ENCODE measurements at places on chromosomes 16 and 17.

GRCh38 chr16:10760858-10761257 lies 17.2 kb downstream of the NUBP1 start:
- no peak for DNase-seq

DNA sequence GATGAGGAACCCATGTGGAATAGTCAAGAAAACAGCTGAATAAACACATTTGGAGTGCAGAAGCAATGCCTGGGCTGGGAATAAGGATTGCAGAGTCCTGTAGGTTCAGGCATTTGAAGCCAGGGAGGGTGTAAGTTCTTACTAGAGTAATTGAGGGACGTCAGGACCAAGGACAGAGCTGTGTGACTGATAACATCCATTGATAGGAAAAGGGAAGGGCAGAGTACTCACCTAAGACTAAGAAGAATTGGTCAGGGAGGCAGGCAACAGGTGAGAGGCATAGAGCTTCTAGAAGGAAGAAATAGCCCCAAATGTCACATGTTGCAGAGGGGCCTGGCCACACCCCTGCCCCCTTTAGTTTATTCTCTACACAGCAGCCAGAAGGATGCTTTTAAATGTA lies 79.8 kb upstream of the TMEM132E start:
- DNase-seq = no peak

DNA sequence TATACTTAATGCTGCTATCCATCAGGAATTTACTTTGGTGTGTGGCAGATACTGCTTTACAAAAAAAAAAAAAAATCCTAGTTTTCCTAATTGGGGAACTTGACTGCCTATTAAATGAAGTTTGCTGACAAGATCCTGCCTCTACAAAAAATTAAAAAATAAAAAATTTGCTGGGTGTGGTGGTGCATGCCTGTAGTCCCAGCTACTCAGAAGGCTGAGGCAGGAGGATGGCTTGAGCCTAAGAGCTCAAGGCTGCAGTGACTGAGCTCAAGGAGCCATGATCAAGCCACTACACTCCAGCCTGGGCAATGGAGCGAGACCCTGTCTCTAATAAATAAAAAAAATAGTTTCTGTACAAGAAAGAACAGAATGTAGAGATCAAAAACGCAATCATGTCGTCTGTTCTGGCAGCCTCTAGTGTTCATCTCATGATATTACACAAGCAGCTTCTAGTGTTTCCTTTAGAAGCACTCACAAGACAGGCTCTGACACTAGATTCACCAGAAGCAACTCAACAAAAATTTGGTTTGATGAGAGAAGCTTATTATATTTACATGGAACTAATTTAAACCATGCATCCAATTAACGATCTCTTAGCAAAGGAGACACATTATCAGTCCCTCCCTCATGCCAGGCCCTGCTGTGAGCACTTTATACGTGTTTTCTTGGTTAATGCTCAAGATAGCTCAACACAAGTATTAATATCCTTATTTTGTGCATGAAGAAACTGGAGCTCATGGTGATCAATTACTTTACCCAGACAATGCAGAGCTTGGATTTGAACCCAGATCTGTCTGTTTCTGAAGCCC lies 6.8 kb upstream of the KRTAP17-1 start:
- DNase-seq = peak; percentile 46

DNA sequence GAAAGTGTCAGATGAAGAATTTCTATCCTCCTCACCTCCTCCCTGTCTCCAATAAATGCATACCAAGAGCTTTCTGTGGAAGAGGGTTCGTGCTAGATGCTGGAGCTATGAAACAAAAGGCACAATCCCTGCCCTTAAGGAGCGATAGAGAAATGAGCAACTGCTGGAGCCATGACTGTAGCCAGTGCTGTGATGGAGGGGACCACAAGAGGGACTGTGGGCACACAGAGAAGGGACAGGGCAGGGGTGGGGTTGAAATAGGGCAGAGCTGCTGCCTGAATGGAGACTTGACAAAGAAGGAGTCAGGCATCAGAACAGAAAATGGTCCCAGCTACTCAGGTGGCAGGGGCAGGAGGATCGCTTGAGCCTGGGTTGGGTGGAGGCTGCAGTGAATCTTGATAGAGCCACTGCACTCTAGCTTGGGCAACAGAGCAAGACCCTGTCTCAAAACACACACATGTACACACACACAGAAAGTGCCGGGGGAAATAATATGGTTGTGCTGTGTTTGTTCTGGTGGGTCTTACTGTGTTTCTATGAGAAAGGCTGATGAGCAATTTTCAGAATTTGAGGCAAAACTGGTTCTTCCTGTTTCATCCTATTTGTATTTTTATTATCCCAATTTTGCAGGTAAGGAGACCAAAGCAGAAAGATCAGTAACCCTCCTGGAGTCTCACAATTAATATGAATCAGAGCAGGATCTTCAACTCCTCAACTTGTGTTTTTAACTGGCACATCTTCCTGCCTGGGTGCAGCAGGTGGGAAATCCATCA lies 16.5 kb downstream of the TMEM98 start:
- no peak for DNase-seq

GRCh38 chr16:57908409-57908987 lies 62.4 kb downstream of the CNGB1 start:
- no peak for DNase-seq

DNA sequence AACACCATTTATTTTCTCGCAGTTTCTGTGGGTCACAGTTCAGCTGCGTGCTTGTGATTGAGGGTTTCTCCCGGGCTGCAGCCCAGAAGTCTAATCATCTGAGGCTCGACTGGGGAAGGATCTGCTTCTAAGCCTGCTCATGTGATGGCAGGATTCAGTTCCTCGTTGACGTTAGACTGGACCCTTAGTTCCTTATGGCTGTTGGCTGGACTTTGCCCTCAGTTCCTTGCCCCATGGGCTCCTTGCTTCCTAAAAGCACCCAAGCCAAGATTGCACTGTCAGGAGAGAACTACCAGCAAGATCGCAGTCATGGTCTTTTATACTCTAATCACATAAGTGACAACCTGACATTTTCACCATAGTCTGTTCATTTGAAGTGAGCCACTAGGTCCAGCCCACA lies 250.0 kb downstream of the PRKCA start:
- no peak for DNase-seq

DNA sequence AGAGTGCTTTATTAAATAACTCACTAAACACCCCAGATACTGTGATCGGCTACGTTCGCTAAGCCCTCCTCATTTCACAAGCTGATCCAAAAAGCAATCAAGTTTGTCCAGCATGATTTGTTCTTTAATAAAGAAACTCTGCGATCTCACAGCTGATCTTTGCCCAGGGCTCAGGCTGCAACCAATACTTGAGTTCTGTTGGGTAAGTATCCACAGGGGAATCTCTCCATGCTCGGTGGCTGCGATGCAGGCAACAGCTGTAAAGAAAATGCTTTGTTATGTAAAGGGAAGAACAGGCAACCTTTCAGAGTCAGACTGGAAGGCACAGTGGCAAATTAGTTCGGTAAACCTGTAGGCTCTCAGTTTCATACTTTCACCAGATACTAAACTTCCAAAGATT lies 67.5 kb downstream of the SHISA6 start:
- DNase-seq = no peak

- DNase-seq = no peak
Observed at GRCh38 chr17:81553616-81554181, 1.5 kb upstream of the FAAP100 start.

DNA sequence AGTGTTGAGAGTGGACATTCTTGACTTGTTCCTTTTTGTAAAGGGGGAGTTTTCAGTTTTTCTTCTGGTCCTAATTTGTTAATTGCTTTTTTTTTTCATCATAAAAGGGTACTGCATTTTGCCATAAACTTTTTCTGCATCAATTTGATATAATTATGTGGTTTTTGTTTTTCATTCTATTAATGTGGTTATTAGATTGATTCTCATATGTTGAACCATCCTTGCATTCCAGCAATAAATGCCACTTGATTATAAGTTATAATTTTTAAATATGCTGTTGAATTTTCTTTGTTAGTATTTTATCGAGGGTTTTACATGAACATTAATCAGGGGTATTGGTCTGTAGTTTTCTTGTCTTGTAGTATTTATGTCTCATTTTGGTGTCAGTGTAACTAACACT lies 87.2 kb upstream of the SMIM36 start:
- DNase-seq = no peak

GRCh38 chr16:7805686-7806396 lies 473.2 kb downstream of the RBFOX1 start:
- no peak for DNase-seq

- no peak for DNase-seq
Observed at GRCh38 chr17:57090560-57091185, 5.6 kb downstream of the AKAP1 start.
